ENCODE measurements at places on chromosomes 3 and 15. TPM values are rescaled to one million over a fixed set of nuclear protein-coding genes. Genes with fewer than 3 reads are reported as not detected.

GRCh38 chr15:25985165-25985564 is 122.0 kb upstream of the ATP10A start:
- DNase-seq, result no peak

- DNase-seq, result no peak
Measured at GRCh38 chr3:190336516-190337189, 14.4 kb upstream of the CLDN1 start.

DNA sequence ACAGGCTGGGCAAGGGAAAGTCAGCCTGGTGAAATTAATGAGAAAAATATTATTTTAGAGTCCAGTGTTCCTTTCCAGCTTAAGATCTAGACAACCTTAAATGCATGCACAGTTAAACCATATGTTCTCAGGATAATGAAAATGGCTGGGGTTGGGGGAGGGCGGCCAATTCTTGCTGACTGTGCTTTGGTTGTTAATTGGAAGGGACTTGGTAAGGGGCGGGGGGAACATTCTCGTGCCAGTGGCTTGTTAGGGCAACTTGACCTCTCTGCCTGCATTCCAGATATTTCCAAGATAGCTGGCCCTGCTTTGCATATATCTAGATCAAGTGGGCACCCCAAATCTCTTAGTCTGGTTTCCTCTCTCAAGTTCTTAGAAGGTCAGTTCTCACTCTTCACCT is 112.5 kb downstream of the TOP2B start:
- DNase-seq, result no peak

- DNase-seq, result no peak
Measured at GRCh38 chr15:41825572-41826535, 2.0 kb upstream of the JMJD7 start.

DNA sequence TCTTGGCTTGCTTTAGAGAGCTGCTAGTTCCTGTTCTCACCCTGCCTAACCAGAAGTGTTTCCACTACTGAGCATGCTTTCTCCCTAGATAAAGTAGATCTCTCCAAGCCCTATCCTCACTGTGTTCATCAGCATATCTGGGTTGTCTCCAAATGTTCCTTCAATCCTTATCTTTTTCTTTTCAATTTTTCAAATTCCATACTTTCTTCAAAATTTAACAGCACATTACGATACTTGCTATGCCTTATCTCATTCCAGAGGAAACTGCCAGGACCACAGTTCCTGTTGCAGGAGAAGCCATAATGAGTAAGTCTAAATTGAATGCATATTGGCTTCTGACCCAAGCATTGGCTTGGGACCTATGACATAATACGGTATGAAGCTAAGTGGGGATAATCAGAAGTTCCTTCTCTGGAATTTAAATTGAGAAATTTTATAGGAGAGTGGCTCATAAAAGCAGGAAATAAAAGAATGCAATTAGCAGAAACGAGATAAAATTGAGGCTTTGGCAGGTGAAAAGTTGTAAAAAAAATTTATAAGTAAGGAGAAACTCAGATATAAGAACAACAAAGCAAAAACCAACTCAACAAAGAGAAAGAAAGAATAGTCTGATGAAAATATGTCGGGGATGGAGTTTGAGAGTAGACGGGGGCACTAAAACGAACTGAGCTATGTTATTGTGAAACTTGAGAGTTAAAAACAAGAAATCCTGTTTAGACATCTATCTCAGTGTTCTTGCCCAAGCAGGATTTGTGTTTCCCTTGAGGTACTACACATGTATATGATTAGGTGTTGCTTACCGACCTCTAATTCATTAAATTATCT is 631.7 kb upstream of the CCDC54 start:
- no peak for DNase-seq

DNA sequence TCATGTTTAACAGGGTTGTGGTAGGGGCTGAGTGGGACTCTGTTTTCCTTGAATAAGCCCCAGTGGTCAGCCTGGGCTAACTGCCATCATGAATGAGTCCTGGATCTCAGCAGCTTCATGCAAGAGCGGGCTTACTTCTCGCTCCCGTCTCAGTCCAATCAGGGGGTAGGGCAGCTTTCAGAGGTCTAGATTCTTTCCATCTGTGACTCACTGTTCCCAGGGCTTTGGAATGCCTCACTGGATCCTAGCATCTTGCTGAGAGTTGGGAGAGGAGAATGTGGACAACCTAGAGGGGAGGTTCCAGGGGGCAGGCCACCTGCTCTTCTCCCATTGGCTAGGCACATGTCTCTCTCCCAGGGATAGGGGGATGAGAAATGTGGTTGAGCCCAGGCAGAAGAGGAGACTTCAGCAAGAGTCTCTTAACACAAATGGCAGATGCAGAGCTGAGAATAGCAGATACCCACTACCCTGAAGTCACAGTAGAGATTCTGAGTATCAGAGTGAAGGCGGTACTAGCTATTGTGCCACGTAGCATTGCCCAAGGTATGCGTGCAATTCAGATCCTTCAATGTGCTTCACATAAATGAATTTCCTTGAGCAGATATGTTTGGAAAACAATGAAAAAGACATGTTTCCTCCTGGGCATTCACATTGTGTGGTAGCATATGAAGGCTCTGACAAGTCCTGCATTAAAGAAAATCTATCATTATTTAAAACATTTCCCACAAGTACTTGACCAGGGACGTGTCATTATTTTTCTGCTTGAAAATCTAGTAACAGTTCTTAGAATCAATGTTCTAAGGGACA is 257.7 kb upstream of the PROK2 start:
- no peak for DNase-seq

DNA sequence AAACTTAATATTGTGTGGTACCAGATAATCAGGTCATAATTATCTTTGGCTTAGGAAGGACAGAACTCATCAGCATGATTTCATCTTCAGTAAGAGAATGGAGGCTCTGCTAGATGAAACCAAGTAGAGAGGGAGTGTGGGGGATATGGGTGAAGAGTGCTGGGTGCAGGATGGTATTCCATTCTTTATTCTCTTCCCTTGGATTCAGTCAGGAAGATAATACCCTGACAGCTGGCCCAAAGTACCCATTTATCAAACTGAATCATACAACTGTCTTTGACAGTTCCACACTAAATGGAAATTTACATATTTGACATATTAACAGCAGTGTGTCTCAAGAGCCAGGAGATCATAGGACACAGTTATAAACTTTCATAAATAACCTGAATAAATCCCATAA is 44.7 kb downstream of the GOLIM4 start:
- no peak for DNase-seq

GRCh38 chr15:29612096-29612495 is 210.2 kb downstream of the TJP1 start:
- DNase-seq, result no peak

DNA sequence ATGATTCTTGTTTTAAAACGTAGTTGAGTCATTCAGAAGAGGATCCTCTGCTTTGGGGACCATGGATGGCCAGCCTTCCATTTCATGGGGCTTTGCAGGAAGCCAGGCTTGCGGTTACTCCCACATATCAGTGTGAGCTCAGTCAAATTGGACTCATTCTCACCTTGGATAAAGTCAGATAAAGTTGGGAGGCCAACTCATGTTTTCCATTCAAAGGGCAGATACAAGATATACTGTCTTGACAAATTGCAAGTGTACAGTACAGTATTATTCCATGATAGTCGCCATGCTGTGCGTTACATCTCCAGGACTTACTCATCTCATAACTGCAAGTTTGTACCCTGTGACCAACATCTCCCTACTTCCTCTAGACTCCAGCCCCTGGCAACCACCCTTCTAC is 25.5 kb upstream of the B3GNT5 start:
- no peak for DNase-seq

ADCY5 gene
- not detected for total RNA-seq

PLXNB1 gene
- total RNA-seq, result 3.2 TPM

SERINC4 gene
- total RNA-seq, result 0.23 TPM

GOLGA6L6 gene
- total RNA-seq, result not detected

MUC4 gene
- total RNA-seq, result 0.42 TPM

ALDH1L1 gene
- 0.21 TPM for total RNA-seq
